CMK (cell line): ENCODE measurements at places on chromosomes 12 and 14.

GRCh38 chr12:24997496-24997895 is 48.6 kb upstream of the BCAT1 start:
- DNase-seq: no peak

- peak; percentile 43 for DNase-seq
Measured at GRCh38 chr14:106308839-106309389, 782.5 kb downstream of the TMEM121 start.

DNA sequence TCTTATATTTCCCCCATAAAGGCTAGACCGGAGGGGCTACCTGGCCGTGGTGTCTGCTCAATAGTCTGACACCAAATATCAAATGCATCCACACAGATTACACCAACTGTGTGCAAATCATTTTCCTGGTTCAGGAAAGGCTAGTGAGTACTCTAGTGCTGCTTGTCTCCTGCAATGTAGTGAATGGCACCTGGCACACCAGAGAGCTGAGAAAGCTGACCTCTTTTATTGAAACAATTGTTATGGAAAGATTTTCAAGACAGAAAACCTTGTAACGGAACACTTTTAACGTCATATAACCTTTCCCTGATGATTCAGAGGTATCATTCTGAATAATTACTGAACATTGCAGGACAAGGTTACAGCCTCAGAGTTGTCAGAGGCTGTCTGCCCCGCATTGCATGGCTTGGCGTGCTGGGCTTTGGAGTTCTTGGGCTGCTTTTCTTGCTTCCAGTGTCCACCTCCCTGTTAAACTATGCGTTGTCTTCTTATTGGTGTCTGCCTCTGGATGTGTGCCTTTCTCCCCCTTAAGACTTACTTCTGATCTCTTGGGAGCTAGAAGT is 40.7 kb upstream of the HDAC7 start:
- DNase-seq: no peak

GRCh38 chr12:57215668-57216013 is 953 bp upstream of the NXPH4 start:
- DNase-seq: no peak

DNA sequence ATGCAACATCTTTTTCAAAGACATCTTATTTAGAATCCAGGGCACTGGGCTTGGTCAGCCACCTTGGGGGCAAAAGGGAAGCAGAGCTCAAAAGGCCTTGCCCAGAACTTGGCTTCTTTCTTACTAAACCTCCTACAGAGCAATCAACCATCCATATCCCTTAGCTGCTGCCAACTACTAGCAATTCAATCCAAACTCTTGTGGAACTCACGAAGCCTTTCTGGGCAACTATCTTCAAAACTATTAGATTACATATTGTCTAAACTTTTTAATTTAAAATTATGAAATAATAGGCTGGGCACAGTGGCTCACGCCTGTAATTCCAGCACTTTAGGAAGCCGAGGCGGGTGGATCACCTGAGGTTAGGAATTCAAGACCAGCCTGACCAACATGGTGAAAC is 95.5 kb downstream of the PAWR start:
- DNase-seq: no peak

DNA sequence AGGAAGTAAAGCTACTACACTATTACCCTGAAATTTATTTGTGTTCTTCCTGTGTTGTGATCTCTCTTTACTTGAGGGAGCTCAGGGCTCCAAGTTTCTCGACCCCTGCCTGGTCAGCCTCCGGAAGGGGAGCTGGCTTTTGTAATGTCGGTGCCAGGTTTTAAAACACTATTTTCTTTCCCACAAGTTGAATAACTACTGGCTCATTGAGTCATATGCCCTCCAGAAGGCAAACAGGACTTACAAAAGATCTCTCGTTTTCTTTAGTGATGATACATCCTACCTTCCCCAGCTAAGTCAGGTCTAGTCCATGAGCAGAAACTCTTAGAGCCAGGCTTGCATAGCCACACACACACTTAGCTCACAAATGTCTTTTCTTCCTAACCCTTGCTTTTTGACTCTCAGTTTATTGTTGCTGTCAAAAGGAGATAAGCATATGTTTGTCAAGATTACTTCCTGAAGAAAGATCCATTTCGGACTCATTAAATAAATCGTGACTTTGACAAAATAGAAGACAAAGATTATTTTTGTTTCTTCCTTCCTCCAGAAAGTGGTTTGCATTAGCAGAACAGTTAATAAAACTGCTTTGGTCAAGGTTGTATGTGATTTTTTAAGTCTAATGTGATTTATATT is 209.8 kb upstream of the FLRT2 start:
- peak; percentile 39 for DNase-seq

GRCh38 chr12:77800501-77800900 is 30.2 kb upstream of the NAV3 start:
- no peak for DNase-seq

GRCh38 chr14:56723418-56723817 is 86.9 kb downstream of the OTX2 start:
- DNase-seq: no peak

GRCh38 chr14:34203251-34203722 is 252.4 kb upstream of the EGLN3 start:
- no peak for DNase-seq

GRCh38 chr14:49203676-49204075 is 382.5 kb downstream of the RPS29 start:
- DNase-seq: no peak

- DNase-seq: no peak
Measured at GRCh38 chr14:50778721-50779483, 52.1 kb downstream of the NIN start.

GRCh38 chr12:49187184-49187583 is 1.7 kb downstream of the TUBA1A start:
- no peak for DNase-seq

DNA sequence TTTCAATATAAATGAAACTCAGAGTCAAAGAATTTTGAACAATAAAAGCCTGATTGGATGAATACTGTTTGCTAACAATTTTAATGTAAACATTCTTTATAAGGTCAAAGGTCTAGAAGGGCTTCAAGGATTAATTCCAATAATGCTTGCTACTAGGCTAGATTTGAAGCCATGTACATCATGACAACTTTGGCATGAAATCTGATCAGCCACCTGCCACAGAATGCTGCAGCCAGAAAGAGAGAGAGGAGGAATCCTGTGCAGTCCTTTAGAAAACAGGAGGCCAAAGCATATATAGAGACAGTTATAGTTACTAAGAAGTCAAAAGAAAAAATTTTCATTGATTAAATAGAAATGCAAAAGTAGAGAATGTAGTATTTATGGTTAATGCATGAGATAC is 47.1 kb downstream of the ABCD2 start:
- DNase-seq: no peak

DNA sequence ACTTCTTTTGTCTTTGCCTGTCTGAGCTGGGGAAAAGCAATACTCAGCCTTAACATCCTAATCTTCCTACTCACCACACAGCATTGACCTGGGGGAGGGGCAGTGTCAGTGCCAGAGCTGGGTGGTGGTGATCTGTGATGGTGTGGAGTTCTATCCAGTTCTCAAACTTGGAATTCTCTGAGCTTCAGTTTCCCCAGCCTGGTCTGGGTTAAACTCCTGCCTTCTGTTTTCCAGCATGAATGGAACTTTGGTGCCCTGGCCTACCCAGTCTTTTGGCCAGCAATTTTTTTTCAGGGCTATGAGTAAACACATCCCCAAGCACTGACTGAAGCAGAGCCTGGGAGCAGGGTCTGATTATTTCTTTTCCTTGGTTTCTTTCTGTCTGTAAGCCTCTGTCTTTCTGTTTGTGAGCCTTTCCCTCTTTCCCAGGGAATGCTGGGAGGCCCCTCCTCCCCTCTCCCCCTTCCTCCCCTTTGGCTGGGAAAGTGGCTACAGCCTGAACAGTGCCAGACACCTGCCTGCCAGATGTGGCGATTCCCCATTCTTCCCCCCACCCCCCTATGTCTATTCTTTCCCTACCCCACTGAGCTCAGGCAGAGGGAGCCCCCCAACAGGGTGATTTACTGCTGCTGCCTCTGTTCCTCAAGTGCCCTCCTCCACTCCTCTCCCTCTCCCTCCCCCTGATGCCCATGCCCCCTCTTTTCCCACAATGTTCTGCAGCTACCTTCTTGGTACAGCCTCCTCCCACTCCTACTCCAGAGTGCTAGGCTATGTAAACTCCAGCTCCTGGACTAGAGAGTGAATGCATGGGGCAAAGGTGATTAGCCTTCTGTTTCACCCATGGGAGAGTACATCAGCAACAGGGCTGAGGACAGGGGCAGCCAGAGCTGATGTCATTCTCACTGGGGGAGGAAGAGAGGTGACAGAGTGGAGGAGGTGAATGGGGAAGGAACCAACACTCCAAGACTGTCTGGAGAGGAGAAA is 11.1 kb downstream of the GPR84 start:
- DNase-seq: no peak

DNA sequence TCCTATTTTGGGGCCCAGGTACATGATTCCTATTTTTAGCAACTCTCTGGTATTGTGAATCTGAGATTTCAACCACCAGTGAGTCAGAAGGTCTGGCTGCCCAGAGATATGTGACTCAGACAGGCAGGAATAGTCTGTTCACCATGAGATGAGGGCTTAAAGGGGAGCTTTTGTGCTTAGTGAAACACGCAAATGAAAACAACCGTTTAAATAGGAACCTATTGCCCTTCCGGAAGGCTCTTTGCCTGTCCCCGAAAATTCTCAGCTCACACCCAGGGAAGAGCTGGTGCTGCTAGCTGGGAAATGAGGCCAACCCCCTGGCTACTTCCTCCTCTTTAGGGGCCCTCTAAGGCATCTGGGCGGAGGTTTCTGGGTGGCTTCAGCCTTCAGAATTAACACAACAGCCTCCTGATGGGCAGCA is 283.6 kb downstream of the CACNA1C start:
- no peak for DNase-seq

GRCh38 chr14:98868866-98869265 is 403.1 kb downstream of the BCL11B start:
- no peak for DNase-seq

DNA sequence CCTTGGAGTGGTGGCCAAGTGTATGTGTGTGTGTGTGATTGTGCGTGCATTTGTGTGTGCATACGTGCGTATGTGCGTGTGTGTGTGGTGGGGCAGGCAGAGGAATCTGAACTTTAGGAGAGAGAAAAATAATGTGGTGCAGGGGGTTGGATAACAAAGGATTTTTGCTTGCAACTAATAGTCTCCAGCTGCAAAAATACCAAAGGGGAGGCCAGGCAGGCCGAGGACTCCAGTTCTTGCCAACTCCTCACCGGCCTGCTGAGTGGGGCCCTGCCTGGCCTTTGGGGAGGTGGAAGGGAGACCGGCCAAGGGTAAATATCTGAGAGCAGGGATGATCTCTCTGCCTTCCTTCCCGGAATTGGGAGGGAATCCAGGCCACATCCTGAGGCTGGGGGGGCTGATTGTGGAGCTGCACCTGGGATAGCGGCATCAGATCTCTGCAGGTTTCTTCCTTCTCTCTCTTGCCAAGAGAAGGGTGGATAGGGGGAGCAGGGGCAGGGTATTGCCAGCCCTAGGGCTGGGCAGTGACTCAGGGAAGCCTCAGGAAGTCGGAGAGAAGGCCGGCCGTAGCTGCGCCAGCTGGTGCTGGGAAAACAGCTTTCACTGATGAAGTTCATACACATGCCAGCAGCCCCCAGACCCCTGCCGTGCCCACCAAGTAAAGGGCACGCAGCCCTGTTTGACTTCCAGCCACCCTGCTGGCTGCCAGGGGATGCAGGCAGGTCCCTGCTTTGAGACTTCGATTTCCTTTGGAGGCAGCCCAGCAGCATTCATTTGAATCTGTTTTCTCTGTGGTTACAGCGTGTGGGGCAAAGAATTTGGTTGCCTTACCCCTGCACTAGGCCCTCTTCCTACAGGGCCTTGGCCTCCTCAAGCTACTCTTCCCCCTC is 4.6 kb upstream of the LRP1-AS start:
- no peak for DNase-seq

- peak; percentile 38 for DNase-seq
Measured at GRCh38 chr12:3034067-3034750, 43.0 kb upstream of the TSPAN9 start.

DNA sequence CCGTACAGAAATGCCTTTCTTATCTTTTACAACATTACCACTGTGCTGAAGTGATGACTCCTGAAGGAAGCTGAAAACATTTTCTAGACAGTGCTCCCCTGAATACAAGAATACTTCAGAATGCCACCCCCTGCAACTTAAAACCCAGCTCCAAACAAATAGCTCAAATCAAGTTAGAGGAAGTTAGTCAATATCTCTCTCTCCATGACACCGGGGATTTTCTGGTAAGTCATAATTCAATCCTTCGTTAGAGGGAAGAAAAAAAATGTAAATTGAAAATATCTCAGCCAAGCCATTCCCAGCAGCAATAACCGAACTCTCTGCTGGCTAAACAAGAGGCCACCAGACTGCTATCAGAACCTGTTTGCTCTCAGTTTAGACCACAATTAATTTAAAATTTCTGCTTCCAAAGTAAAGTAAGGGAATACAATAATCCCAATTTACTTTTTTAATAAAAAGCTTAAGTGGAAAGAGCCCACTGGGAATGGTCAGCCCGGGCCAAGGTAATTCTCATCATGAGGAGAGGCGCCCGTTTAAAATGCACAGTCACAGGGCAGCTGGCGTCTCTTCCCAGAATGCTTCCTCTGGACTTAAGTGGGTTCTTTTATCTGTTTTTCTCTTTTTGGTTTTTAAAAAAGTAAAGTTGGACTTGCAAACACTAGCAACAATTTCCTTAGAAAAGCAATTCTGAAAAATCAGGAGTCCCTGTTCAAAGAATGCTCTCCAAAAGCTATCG is 710.1 kb upstream of the STXBP6 start:
- no peak for DNase-seq

DNA sequence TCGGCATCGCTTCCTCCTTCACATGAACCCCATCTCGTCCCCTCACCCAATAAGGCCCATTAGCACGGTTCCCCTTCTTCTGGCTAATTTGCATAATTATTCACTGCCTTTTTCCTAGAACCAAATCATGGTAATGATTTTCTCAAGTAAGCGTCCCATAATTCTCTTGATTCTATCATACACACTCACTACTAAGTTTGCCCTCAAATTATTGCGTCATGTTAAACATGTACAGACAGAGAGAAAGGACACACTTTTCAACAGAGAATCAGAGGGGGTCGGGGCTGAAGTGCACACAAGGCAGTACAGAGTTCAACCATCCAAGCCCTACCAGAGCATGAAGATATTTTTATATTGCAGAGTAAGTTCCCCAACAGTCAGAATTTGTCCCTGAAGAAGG is 256.6 kb downstream of the FOXN3 start:
- no peak for DNase-seq

- DNase-seq: peak; percentile 7
Measured at GRCh38 chr12:3658327-3659163, 94.4 kb downstream of the CRACR2A start.

DNA sequence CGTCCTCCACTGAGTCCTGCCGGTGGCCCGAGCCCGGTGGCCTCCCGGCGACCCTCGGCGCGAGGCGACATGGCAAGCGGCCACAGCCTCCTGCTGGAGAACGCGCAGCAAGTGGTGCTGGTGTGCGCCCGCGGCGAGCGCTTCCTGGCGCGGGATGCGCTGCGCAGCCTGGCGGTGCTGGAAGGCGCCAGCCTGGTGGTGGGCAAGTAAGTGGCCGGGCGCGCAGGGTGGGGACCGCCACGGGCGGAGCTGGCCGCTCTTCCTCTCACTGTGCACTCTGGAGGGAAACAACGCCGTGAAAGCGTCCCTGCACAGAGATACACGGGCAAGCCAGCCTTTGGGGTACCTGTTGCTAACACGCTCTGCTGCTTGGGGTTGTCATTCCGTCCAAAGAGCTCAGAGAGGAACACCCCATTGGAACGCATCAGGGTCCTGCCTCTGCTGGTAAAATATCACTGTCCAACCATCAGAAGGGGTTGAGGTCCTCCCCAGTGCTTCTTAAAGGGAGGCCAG is at the start of gene AMDHD1:
TSS of gene AMDHD1 (plus strand) at position 2 of the 513 bp plus-strand sequence. CDS start at position 70, 68 bp downstream.
- peak; percentile 24 for DNase-seq
